NCI-H2081 (cell line): ENCODE measurements at places on chromosomes 16 and 17.

DNA sequence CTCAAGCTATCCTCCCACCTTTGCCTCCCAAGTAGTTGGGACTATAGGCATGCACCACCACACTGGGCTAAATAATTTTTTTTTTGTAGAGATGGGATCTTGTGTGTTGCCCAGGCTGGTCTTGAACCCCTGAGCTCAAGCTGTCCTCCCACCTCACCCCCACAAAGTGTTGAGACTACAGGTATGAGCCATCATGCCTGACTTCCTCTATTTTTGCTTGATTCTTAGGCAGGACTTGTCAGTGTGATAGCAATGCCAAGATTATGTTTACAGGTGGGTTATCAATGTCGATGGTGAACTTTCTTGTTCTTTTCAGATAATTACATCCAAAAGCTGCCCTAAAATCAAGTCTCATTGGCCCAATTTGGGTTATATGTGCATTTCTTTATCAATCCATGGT lies 96.9 kb downstream of the HS3ST4 start:
- DNase-seq: no peak

DNA sequence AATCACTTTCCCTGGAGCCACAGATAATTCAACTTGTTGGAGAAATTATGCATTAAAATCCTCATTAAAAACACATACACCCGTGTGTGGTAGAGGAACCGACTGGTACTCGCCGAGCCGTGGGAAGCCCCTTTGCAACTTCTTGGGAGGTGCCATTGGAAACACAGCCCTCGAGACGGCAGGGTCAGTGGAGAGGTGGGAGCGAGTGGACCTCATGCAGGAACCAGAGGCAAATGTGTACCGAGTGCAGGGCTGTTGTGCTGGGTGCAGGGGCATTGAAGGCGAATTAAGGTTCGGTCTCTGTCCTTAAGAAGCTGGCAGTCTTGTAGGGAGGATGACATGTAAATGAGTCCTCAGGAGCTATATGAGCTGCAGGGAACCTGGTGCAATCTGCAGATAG lies 318.3 kb downstream of the CPPED1 start:
- no peak for DNase-seq

DNA sequence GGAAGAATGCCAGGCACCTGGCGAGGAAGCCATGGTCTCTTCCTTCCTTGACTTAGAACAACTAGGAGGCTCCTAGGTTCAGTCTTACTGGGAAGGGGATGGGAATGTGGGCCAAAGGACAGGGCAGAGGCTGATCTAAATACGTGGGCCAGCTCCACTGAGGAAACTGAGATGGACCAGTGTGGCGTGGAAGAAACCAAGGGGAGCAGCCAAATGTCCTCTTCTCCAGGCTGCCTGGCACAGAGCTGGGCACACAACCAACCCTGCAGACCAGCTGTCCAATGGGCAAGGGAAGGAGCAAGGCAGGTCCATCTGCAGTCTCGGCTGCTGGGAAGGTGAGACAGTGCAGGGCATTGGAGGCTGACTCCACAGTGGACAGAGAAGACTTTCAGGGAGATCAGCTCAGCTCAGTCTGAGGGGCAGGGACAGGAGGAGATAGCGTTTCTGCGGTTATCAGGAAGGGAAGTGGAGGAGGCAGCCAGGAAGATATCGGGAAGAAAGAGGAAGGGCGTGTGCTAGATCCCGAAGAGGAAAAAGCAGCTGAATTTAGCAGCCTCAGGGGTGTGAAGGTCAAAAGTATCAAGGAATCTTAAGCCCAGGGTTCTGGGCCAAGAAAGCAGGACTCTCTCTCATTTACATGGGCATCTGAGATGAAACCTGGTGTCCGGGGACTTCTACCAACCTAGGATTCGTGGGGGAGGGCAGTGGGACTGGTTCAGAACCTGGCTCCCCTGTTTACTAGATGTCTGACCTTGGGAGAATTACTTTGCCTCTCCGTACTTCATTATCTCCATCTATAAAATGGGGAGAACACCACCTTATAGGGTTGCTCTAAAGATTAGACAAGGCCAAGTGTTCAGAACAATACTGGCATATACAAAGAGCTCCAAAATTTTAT lies 1.8 kb downstream of the KIFC3 start:
- DNase-seq: no peak

GRCh38 chr16:68524069-68524820 lies 14.8 kb upstream of the ZFP90 start:
- no peak for DNase-seq

- DNase-seq: no peak
Measured at GRCh38 chr17:58564971-58565370, 50.5 kb upstream of the MTMR4 start.

DNA sequence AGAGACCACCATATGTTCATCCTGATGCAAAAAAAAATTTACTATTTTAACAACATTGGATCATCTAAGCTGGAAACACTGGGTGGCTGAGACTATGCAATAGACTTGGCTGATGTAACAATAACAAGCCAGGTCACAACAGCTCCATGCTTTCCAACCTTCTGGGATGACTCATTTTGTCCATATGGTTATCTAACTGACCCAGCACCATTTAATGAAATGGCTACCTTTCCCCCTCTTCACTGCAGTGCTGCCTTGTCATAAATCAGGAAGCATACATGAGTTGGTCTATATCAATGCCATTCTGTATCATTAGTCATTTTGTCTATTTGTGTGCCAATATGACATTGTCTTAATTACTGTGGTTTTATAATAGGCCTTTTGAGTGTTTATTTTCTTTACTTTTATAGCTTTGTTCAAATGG lies 217.6 kb upstream of the KCNJ16 start:
- no peak for DNase-seq

DNA sequence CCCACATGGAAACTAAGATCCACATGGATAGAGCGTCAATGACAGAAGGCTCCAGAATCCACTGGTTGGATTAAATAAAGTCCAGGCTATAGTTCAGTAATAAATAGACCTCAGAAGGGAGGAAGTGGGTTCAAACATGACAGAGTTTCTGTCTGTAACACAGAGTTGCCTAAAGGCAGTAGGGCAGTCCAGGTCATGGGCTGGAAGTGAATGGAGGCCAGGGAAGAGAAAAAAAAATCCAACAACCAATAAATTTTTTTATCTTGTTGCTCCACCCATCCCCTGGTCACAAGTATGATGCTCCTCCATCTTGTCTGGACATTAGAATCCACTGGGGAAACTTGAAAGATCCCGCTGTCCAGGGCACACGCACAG lies 92.4 kb downstream of the RGS9 start:
- no peak for DNase-seq

DNA sequence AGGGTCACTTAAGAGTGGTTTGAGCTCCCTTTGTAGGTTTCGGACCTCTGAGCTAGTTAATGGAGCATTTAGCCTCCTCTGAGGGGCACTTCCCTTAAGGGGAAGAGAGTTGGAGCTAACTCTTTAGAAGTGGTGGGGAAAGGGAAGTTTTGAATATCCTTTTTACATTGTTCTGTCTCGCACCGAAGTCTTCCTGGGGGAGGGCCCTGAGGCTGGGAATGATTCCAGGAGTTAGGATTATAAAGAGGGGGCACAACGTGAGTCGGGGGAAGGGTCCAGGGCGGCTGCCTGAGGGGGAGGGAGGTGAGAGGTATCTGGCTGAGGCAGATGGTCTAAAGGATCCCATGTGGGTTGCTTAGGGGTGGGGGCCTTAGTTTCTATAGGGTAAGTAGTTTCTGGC lies 32.3 kb downstream of the SEC14L1 start:
- no peak for DNase-seq

DNA sequence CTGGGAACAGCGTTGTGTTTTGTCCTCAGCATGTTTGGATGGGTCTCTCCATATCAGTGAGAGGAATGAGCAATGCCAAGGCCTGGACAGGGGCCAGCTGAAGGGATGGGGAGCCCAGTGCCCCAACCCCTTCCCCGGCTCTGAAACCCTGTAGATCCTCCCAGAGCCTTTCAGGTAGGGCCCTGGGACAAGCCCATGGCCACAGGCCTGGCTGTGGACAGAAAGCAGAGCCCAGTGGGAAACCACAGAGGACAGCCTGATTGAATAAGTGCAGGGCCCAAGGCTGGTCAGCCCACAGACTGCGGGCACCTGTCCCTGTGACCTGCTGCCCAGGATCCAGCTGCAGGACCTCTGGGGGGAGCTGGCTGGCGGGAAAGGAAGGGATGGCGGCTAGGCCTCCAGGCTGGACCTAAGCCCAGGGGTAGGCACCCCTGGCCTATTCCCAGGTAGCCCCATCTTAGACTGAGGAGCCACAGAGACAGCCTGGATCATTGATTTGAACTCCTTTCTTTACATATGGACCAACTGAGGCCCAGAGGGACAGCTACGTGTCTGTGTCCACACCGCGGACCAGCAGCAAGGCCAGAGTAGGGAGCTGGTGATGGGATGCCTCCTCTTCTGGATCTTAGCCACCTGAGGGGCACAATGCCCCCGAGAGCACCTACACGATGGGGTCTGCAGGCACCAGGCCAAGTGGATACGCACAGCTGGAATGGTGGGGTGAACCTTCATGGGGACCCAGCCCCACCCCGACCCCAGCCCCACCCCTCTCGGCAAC lies 1.3 kb downstream of the CCDC102A start:
- no peak for DNase-seq

DNA sequence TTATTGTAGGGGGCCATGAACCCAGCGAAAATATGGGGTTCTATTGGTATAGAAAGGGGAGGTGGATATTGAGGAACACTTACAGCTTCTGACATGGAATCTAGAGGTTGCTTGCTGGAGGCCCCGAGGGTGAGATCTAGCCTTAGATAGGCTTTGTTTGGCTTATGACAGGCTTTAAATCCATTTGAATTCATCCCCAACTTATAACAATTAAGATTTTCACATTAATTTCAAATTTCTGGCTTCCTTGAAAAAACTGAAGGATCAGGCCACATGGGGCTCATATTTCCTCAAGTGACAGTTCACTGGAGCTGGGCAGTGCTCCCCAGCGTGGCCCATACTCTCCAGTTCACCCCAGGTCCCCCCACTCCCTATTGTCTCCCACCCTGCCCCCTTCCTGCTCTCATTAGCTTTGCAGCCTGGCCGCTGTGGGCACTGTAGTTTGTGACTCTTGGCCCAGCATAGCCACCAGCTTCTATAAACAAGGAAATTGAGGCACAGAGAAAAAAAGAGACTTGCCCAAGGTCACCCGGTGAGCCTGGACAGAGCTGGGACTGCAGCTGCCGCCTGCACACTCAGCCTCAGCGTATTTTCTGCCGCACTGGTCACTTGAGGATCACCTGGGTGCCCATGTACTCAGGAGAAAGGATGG lies 19.8 kb upstream of the ADGRG1 start:
- DNase-seq: no peak

GRCh38 chr16:63037761-63038396 lies 1001.6 kb upstream of the CDH8 start:
- DNase-seq: peak; percentile 11

DNA sequence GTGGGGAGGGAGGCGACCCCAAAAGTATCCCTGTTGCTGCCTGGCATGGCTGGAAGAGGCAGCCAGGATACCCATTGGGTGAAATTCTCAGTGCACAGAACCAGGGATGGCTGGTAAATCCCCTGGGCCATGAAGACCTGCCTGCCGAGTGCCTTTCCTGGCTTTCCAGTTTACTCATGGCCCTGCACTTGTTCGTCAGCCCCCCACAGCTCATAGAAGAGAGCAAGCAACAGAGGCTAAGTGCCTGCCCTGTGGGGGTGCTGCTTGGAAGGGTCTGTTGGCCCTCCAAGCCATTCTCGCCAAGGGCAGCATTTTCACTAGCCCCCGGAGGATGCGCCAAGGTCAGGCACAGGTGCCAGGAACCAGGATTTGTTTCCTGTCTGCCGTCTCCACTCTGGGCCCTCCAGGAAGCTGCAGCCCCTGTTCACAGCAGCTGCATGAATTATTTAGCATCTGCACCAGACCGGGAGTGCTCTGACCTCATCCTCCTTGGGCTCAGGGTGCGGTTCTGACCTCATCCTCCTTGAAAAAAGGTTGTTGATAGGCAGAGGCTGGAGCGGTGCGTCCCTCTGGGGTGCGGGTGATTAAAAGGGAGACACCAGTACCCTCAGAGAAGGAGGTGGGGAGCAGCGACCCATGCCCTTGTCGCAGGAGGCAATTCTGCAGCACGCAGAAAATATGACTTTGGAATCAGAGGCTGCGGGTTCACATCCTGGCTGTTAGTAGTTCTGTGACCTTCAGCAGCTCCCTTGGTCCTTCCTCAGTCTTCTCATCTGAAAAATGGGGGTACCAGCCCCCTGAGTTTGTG lies 14.2 kb upstream of the CD300A start:
- DNase-seq: peak; percentile 3

- no peak for DNase-seq
Measured at GRCh38 chr17:35895636-35896587, 15.8 kb upstream of the CCL5 start.

DNA sequence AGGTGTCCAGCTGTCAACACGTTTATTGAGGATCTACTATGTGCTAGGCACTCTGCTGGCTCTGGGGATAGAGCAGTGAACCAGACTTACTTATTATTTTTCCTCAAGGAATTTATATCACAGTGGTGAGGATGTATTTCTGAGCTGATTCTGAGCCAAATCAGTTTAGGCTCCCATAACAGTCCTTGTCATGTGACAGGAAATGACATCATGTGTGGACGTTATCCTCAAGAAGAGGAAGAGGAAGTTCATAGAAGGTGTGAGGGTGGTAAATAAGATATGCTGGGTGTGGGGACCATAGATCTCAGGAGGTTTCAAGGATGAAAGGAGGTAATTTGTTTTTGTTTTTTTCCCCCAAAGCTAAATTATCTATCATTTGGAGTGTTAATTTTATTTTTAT lies 873.5 kb upstream of the EEF2KMT start:
- DNase-seq: no peak

DNA sequence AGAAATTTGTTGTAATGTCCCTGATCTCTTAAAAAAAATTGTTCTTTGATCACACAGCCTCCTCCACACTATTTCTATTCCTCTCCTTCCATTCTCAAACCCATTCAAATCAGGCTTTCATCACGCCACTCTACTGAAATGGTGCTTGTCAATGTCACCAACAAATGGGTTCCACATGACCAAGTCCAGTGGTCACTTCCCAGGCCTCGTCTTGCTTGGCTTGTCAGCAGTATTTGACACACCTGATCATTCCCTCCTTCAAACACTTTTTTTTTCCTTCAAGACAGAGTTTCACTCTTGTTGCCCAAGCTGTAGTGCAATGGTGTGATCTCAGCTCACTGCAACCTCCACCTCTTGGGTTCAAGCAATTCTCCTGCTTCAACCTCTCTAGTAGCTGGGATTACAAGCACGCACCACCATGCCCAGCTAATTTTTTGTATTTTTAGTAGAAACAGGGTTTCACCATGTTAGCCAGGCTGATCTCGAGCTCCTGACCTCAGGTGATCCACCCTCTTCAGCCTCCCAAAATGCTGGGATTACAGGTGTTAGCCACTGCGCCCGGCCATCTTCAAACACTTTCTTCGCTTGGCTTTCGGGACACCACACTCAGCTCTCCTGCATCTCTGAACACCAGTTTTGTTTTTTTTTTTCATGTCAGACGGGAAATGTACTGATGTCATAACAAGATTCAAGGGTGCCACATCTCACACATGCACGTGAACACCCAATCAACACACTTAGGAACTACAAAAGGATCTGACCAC lies 18.3 kb downstream of the NQO1 start:
- no peak for DNase-seq

- no peak for DNase-seq
Measured at GRCh38 chr17:58630883-58631522, 60.8 kb downstream of the TEX14 start.
